Heart left ventricle (tissue), 16 donors: ENCODE measurements at places on chromosomes 2 and 18. TPM values are rescaled to one million over a fixed set of nuclear protein-coding genes. Genes with fewer than 3 reads are reported as not detected.

- no peak for DNase-seq
These were observed 71.4 kb upstream of the GLS start for GRCh38 chr2:190809139-190809764.

GRCh38 chr18:58991167-58991798, 126.6 kb downstream of the ZNF532 start:
- no peak for DNase-seq

The ECEL1 gene
- total RNA-seq: 0.21 TPM

DNA sequence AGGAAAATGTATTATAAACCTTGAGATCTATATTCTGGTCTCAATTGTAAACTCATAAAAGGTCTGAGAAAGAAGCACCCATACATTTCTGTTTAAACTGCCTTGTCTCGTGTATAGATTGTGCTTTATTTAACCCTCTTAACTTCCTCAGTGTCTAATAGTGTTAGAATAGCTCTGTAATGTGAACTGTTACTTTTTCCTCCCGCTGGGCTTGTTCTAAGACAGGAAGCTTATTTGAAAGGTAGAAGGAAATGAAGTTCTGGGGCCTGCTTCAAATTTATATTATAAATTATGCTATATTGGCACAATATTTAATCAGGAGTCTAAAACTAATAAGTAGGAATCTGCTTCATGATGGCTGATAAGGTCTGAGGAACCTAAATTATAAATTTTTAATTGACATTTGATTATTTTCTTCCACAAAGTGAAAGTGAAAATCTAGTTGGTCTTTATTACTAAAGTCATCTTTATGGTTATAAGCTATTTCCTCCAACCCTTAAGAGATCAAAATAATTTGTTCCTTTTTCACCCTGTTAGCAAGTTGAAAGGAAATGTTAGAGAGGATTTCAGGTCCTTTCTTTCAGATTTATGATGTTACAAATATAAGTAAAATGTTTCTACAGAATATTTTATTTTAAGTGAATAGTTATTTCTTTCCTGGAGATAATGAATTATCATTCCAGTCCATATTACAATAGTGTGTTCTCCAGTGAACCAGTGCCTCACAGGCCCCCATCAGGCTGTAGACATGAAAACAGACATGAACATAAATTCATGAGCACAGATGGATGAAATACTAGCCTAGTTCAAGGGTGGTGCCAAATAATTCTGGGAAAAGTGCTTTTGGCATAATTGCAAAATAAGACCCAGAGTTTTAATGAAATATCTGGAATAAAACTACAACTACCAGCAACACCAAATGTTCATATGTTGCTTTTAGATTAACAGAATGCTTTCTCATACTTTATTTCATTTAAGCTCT, 7.9 kb downstream of the MFSD6 start:
- no peak for DNase-seq

The PNO1 gene
- 8.4 TPM for total RNA-seq

DNA sequence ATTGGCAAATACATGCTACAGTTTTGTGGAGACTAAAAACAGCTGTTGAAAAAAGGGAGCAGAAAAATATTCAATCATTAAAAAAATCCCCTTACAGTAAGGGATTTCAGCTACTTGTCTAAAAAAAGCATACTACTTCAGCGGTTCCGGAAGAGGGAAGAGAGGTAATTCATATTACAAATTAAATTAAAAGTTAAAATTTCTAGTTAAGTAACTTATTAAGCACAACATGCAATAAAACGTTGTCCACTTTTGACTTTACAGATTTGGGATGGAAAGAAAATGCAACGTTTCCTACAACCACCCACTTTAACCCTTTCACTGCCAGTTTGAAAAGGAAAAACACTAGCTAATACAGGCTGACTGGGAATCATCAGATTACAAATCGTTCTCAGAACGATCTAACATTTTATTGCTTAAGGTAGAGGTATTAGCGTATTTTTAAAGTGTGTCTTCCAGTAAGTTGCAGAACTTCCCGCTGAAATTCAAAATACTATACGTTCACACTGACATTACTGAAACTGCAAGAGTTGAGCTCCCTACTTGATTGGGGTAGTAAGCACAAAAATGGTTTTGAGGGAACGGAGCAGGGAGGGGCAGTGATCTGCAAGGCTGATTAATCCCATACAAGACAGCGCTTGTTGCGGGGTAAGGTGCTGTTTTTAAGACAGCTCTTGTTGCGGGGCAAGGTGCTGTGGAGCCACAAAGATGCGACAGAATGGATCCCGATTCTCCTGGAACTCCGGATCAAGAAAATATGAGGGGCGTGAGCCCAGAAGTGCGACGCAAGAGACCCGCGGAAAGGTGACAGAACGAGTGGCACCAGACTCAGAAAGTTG, 743 bp downstream of the HADHA start:
- no peak for DNase-seq

DNA sequence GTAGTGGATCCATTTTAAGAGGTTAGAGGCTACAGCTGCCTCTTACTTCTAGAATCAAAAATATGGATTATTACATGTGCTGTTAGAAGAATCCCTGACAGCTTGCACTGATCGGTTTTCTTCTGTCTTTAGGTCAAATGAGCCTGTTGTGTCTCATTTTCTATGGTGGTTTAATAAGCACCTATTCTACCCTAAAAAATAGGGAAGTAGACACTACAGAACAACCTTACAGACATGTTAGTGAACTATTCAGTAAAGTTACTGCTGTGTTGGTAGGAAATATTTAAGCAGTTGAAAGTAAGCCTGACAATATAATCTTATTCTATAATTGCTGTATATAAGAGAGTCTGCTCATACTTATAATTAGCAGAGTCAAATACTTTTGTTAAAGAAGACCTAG, 168.5 kb upstream of the NOSTRIN start:
- DNase-seq: no peak

GRCh38 chr2:200300638-200301314, 5.7 kb upstream of the SPATS2L start:
- no peak for DNase-seq

The SLC38A11 gene
- total RNA-seq: 0.75 TPM

The IL36A gene
- not detected for total RNA-seq

DNA sequence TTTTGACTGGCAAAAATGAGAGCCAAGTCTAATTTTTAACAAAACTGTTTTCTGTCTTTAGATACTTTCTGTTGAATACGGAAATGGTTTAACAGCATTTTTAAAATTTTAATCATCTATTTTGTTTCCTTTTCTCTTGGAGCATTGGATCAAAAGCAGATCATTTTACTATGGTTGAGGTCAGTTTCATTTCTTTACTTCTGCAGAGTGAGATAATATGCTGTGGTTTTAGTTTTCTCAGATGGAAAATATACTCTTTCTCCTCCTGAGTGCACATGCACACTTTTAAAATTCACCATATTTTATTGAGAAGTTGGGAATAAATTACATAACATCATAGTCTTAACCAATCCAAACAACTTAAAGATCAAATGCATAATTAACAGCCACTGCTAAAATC, 283.3 kb downstream of the SLC8A1 start:
- DNase-seq: no peak

DNA sequence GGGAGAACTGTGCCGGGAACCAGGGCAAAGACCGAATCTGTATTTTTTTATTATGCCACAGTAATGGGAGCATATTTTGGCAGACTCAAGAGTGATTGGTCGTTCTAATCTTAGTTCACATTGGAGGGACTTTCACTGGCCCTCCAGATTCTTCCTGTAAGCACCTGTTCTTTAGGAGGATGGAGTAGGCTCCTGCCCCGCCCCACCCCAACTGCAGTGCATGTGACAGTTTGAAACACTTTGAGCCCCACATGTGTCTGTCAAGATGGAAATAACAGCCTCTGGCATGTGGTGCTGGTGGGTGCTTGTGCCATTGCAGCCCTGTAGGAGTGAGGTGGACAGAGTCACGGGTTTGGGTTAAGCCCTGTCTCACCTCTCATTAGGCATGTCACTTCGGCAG, 43.3 kb upstream of the TXNDC2 start:
- no peak for DNase-seq
